ENCODE measurements at places on chromosomes 12 and 14.

GRCh38 chr14:90641615-90642243 lies 174.5 kb downstream of the TTC7B start:
- no peak for DNase-seq

DNA sequence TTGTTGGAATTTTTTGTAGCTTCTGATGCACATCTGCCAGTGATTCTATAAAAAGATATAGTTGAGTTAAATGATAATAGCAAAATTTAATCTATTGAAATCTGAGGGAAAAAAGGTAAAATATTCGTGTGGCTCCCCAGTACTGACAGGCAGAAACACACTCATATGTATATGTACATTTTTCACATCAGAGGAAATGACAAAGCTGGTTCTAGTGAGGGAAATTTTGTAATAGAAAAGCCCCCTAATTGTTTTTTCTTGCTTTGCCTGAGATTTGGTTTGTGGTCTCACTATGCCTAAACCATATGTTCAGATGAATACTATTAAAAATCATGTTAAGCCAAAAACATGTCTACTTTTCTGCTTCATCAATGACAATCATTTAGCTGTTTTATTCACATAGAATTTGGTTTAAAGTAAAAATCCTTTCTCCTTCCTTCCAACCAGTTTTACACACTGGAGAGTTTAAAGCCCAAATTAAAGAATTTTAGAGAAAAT lies 203.5 kb downstream of the ANO6 start:
- DNase-seq: no peak

- no peak for DNase-seq
Observed at GRCh38 chr14:95516554-95517181, at the start of gene SYNE3. TSS of gene SYNE3 (minus strand) at chr14:95516650. CDS start at chr14:95475821, 40,829 bp downstream.

DNA sequence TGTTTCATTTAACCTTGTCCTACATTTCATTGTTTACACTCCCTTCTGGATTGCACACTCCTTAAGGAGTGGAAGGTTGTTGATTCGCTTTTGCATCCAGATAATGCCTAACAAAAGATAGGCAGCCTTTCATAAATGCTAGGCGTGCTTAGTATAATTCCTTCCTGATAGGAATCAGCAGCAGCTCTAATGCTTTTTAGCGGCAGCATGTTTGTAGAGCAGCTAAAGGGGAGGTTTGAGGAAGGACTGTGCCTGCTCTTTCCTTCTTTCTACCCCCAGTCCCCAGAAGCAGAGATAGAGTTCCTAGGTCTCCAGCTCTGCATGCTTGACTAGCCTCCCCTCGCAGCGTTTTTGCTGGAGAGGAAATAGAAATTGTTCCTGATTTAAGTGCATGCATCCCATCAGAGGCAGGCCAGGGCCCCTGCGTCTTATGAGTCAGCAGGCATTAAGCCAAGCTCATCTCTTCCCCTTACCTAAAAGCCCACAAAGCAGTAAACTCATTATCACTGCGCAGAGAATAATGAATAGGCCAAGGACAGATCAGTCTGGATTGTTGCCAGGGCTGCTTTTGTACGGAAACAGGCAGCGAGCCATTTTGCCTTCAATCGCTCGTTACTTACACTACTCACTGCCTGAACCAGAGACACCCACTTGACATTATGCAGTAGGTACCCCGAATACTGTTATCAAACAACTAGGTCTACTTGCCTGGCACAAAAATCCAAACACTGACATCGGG lies 14.0 kb upstream of the TBPL2 start:
- no peak for DNase-seq

GRCh38 chr14:84228702-84229101 lies 1301.2 kb upstream of the FLRT2 start:
- DNase-seq: no peak

GRCh38 chr14:31962920-31963319 lies 114.2 kb upstream of the ARHGAP5 start:
- DNase-seq: no peak

DNA sequence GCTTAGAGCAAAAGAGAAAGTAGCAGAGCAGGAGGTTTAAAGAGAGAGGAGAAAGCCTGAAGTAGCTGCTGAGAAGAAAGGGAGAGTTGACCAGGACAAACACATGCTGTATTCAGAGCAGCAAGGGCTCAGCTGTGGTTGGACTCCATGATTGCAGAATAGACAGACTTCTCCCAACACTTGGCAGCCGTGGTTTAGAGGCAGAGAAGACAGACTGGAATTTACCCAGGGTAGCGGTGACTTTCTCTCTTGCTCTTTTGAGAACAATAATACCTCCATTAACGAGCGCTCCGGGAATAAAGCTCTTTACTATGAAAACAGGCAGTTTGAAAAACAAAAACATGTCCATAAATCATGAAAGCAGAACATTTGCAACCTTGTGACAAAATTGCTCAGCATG lies 21.4 kb upstream of the IGF1 start:
- no peak for DNase-seq

DNA sequence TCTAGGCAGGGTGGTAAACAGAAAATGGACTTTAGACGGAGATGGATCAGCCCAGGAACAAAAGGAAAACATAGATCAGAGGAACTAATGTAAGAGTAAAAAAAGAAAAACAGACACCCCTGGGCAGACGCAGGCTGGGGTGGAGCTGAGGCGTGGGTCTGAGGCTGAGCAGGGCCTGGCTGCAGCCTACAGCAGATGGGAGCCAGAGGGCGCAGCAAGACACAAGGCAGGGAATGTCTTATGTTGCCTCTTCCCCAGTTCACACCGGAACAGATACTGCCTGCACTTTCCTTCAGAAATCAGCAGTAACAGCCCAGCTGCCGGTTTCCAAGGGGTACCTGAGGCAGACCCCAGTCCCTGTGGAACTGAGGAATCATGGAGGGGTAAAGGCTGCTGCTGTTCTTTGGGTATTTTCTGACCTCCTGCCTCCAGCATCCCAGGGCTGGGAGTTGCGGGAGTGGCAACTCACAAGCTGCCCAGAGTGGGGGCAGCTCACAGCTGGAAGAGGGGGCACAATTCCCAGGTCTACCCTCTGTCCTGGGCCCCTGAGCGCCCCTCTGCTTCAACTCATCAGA lies 9.8 kb downstream of the ZNF605 start:
- DNase-seq: no peak

GRCh38 chr12:108381787-108382436 lies 42.8 kb upstream of the CMKLR1 start:
- no peak for DNase-seq

DNA sequence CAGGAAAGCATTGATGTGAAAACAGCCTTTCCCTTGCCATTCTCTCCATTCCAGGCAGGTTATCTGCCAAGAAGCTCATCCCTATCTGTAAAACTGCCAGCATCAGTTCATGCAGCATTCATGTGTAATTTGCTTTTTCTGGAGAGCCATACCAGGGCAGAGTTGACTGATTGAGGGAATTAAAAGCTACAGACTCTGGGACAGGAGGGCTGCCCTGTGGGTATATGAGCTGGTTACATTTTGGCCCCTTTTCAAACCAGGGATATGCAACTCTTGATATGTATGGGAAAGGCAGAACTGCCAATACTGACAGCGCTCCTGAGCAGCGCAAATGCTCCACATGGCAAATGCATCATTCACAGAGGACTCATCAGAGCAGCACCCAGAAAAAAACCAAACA lies 53.7 kb downstream of the SYT1 start:
- no peak for DNase-seq

DNA sequence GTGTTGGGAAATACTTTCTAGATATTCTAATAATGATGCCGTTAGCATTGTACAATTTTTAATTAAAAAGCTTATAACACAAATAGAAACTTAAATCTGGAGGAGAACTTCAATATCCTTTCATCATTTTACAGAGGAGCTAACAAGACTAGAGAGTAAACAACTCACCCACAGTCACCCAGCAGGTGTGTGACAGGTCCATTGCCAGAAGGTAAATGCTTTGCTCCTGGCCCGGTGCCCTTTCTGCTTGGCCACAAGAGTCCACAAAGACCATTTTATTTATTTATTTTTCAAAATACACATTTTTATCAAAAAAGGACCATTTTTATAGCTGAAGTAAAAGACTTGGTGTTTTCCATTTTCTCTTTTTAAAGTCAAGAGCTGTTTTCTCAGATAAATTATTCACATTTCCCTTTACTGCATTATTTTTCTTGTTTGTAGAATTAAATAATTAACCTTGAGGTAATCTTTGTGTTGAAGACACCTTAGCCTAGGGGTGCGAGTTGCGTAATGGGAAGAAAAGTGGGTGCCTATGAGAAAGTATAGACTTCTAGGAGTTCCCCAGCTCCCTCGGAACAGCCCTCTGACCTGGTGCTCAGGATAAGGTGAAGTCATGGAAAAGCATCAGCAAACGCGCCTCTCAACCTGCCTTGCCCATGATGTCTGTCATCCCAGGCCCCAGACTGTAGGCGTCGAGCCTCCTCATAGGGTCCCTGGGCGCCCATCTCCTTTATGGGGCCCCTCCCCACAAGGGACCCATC lies 26.3 kb upstream of the AMIGO2 start:
- DNase-seq: no peak

DNA sequence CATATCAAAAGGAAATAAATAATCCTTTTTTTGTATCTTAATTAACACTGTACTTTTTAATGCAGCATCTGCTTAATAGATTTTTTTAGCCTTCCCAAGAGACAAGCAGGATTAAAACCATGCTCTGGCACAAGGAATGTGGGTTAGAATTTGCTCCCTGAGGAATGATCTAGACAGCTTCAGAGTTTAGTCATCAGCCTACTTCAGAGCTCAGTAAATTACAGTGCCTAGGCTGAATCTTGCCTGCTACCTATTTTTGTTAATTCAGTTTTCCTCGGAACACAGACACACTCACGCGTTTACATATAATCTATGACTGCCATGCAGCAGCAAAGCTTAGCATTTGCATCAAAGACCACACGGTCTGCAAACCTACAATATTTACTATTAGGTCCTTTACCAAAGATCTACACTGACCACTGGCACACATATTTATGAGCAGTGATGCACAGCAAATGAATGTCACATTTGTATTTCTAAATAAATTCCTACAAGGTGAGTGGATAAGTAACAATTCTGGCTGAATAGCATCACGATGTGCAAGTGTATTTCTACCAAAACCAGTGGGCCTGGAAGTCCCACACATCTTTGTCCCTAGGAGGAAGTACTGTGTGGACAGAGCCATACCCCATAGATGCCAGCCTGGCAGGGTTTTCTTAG lies 309.8 kb upstream of the TMEM132C start:
- no peak for DNase-seq

DNA sequence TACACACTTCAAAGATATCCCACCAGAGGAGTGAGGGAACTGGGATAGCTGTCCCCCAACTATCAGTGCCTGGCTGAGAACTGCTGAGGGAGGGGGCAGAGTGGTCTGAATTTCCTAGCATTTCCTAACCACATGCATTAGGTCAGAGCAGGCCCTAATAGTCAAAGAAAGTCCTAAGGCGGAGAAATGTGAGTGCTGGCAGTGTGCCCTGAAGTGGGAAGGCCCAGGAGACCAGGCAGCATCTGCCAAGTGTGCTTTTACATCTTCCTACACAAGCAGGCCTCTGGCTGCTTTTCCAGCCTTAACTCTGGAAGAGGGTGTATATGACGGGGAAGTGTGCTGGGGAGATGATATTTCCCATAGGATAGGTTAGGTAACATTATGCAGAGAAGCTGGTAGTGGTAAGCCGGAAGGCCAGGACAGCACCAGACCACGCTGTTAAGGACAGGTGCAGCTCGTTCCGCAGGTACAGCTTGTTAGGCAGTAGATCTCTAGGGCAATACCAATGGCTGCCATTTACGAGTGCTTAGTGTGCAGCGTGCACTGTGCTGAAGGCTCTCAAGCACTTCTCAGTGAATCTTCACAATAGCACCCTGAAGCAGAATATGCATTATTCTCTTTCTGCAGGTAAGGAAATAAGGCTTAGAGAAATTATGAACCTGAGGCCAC lies 9.1 kb upstream of the CCDC198 start:
- no peak for DNase-seq

- no peak for DNase-seq
Observed at GRCh38 chr12:119354172-119354571, 19.6 kb downstream of the CCDC60 start.

DNA sequence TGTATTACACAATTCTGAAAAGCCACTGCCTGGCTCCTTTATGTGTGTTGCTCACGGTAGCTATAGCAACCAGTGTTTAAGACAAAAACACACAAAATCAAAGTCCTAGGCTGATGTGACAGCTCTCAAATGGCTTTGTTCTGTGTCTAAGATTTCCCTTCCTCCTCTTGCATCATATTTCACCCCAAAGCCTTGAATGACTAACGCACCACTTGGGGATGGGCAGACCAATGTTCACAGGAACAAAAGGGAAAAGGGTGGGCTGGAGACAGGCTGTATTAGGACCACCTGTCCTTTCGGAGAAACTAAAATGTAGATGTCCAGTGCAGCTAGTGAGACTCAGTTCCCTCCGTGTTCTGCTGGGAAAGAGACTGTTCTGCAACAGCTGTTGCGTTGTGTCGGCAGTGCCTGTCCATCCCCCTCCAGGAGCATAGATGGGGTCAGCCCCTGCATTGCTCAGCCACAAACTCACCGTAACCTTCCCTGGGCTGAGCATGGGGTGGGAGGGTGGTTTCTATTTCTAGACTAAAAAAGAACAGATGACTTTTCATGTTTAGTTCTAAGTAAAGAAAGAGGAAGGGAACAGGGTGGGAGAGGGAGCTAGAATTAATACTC lies 26.8 kb upstream of the DAAM1 start:
- no peak for DNase-seq

DNA sequence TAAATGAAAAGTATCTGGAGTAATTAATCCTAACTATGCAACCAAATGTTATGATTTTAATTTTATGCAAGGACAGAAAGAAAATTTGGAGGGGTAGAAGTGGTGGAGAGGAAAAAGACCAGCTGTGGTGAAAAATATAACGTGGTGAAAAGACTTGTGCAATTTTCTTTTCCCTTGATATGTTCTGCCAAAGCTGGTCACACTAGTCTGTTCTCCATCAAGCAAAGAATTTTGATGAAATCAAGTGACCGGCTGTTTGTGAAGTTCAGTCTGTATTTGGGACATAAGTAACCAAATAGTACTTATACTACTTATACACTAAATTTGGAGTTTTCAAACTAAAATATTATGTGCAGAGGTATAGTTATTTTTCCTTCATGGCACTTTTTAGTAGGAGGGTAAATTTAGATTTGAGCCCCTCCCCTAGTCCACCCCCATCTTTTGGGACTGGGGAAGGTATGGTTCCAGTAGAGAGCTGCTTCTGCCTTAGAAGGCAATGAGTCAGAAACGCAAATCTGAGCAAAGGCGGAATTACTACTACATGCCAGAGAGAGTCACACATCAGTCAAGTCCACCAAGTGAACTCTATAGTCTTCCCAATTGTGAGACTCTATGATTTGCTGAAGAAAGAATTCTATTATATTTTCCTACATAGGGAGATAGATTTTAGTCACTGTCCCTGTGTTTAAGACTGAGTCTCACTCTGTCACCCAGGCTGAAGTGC lies 229.7 kb downstream of the SLC25A21 start:
- DNase-seq: no peak
